ENCODE measurements at places on chromosomes 1 and 21.

DNA sequence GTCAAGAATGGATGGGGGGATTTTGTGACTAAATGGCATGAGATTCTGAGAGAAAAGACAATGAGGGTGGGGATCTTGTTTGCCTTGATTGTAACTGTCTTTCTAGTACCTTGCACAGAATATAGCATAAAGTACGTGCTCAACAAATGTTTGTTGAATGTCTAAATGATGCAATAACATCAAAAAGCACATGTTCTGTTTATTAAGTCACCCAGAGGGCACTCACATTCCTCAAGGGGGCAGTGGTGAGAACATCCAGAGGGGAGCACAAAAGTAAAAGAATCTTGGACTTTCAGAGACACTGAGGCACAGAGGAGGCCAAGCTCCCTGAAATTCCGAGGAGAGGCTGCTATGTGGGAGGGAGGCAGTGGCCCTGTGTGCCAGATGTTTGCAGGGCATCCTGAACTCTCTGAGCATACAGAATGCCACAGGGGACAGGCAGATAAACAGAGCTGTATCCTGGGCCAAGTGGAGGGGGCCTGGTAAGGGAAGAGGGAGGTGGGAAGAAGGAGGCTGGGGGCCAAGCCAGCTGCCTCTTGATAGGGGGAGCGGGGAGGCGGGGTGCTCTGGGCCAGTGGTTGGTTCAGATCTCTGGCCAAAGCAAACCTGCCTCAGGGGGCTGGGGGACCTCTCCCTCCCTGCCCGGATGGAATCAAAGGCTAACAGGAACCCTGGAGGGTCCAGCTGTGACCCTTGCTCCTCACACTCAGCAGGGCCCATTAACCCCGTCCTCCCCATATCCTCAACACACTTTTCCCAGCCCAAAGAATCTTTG lies 6.5 kb upstream of the ATP1A2 start:
- no peak for DNase-seq

DNA sequence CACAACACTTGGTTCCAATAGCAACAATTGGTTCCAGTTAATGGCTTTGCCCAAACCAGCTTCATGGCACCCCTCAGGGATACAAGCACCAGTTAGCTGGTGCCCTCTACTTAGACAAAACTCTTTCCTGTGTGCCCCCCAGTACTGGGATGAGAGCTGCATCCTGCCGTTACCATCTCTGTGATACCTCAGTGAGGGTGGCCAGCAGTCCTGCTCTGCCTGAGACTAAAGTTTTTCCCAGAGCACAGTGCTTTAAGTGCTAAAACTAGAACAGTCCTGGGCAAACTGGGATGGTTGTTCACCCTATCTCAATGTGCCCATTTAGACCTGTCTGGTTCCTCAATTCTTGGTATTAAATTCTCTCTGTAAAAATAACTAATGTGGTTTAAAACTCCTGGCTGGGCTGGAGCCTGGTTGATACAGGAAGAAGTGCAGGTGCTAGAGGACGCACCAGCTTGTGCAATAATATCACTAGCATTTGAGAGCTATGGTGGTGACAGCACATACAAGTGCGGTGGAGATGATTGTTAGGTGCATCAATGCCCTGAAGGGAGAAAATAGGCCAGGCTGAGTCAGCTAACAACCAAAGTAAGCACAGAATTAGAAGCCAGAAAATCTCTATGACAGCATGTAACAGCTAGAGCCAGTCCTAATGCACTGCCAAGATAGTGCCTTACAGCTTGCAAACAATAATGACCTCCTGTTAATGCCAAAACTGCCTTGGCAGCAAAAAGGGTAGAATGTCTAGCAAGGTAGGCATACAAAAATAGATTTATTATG lies 179.8 kb upstream of the GALNT2 start:
- no peak for DNase-seq

DNA sequence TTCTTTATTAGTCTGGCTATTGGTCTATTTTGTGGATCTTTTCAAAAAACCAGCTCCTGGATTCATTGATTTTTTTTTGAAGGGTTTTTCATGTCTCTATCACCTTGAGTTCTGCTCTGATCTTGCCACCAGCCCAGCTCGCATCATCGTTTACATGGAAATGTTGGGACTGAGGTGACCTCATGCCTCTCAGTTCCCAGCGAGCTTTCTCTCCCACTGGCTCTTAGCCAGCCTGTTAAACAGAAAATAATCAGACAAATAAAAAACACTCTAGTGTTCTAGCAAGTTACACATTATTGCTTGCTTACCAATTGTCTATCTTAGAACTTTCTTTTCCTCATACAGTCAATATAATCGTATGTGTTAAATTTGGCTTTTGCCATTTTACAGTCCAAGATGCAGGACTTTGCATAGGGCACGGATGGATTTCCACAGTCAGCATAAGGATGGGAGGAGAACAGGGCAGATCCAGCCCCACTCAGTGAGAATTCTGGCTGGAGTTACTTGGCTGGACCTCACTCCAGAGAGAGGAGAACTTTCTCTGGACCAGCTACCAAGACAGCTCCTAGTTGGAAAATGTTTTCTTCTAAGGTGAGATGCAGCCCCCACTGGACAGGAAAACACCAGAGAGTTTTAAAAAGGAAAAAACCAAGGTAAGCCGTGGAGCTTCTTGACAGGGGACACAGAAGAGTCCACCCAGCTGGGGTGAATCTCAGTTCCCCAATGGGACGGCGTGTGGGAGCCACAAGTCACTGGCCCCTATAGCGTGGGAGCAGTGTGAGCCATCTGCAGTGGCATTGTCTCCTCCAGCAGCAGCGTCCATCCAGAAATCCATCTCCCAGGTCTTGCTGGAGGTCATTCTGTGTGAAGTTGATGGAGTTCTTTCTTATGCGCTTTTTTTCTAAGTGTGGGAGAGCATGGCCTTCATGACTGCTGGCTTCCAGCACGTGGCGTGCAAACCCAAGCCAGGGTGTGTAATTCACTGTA lies 17.6 kb downstream of the PGBD2 start:
- no peak for DNase-seq

DNA sequence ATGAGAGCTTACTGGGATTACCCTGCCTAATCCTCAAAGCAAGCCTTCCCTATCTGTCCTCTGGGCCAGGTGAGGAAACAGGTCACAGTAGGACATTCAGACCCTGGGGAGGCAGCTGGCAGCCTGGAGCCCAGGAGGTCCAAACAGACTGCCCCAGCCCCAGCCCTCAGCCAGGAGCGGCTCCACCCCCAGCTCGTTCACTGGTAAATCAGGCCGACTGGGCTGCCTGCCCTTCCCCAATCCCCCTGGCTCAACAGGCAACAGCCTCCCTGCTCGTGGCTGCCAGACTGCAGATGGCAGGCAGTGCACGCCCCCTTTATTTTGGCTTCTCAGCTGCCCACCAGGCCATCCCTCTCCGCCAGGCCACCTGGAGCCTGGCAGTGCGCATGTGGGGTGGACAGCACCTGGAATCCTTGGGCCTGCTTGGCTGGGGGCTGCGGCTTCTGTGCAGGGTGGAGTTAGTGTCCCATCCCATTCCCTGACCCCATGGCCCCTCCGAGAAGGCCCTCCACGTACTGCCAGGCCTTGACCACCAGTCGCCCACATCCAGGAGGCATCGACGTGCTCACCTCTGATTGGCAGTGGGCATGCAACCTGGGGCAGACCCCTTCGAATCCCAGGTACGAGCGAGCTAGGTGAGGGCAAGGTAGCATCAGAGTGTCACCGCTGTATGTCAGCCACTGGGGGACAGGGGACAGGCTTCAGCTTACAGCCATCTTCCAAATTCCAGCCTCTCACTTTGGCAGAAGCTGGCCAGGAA lies 11.2 kb upstream of the ZNF670 start:
- DNase-seq: no peak

DNA sequence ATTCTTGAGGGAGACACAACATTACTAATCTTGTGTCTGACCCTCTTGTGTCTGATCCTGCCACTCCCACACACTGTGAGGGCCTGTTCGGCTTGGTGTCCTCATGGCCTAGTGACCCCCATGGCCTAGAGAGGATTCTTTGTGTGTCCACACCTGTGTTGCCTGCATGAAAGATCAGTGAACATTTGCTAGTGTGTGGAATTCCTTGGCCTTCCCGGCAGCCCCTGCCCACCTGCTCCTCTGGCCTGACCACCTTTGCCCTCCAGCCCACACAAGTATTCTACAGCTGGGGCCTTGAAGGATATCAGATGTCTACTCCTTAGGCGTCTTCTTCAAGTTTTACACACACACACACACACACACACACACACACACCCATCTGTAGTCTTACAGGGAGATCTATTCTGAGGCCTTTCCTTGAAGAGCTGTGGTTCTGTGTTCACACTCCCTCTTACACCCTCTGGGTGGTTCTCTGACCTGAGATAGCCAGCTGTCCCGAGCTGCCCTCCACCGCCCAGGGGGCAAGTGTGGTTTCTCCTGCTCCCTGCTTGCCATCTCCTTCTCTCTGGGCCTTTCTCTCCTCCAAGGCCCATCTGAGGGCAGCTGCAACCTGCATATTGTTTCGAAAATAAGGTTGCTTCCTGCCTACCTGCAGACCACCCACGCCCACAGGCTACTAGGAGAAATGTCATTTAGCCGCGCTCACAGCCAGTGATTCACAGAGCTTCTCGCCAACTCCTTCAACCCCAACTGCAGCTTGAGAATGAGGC lies 45.4 kb downstream of the CD247 start:
- DNase-seq: no peak

GRCh38 chr1:66533804-66534740 lies at the start of gene SGIP1:
SGIP1 (plus strand) TSS chr1:66534153; CDS start chr1:66534359, 206 bp downstream.
- DNase-seq: no peak

- no peak for DNase-seq
These were observed 28.9 kb downstream of the ITLN2 start for GRCh38 chr1:160925652-160926244.
